ENCODE measurements at places on chromosomes 6 and 20.

DNA sequence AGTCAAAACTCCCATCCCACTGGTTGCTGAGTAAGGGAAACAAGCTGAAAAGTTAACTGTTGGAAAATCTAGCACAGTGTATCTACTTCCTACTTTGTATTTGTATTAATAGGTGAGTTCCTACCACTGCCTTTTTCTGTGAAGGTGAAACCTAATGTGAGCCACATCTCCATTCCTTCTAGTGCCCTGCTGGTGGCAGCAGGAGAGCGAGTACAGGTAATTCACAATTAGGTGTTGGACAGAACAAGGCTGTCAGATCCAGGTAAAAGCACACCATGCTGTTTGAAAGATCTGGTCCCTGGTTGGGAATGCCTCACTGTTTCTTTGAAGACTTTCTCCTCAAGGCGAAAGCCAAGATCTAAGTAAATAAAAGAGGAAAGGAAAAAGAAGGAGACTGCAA is 528.4 kb downstream of the PKHD1 start:
- no peak for DNase-seq

GRCh38 chr20:14197097-14197496 is 140.3 kb downstream of the FLRT3 start:
- DNase-seq: no peak

DNA sequence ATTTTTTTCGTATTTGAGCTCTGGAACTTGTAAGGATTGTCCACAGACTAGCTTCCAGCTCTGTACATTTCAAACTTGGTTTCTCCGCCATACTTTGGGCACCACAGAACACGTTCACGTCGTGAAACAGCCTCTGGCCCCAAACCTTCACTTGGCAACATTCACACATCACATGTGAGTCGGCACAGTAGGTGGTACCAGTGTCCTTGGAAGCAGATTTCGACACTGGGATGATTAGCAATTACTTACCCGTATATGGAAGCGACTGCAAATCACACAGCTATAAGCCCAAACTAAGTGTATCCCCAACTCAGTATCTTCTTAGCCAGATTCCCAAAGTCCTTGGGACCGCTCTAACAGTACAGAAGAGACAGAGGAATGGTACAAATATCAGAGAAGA is 60.2 kb downstream of the MAFB start:
- DNase-seq: no peak

DNA sequence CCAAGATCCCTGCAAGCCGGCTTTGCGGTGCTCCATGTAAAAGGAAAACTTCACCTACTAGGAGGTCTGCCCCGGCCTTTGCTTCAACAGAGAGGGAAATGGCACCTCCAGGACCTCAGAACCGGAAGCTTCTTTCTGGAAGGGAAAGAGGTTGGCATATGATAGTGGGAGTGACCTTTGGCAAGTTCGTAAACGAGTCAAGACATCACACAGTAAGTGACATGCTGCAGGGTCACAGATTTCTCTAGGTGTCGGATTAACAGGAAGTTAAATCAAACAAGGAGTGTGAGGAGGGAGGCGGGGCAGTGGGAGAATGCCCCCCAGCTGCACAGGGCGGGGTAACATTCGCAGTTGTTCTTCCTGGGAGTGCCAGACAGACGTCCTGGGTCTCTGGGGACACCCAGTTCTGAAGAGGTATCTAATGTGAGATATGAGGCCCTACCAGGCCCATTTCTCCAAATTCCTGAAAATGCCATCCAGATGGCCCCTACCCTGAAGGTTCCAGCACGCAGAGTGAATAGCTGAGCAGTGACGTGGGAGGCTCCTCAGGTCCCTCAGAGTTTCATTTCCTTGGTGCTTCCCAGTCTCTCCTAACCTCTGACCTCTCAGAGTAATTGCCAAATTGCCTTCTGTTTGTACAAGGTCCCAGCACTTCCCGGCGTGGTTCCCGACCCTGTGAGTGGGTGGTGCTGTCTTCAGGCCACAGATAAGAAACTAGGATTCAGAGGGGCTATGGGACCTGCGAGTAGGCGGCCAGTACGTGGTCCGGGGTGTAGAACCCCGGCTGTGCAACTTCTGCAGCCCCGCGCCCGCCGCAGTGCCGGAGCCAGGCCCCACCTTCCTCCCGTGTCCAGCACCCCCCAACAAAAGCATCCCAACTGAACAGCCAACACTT is 1.9 kb downstream of the RRBP1 start:
- DNase-seq: peak; percentile 38

DNA sequence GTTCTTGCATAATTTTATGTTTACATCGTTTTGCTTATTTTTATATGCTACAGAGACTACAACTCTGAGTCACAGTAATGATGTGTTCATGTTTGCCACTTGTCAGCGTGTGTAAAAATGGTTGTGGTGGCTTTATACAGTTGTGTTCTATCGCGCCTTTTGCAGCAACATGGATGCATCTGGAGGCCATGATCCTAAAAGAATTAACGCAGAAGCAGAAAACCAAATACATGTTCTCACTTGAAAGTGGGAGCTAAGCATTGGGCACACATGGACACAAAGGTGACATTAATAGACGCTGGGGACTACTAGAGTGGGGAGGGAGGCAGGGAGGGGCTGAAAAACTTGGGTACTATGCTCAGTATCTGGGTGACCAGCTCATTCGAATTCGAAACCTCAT is 996 bp upstream of the SEC23B start:
- DNase-seq: no peak

GRCh38 chr6:44024574-44025219 is 102.6 kb downstream of the MRPL14 start:
- no peak for DNase-seq

DNA sequence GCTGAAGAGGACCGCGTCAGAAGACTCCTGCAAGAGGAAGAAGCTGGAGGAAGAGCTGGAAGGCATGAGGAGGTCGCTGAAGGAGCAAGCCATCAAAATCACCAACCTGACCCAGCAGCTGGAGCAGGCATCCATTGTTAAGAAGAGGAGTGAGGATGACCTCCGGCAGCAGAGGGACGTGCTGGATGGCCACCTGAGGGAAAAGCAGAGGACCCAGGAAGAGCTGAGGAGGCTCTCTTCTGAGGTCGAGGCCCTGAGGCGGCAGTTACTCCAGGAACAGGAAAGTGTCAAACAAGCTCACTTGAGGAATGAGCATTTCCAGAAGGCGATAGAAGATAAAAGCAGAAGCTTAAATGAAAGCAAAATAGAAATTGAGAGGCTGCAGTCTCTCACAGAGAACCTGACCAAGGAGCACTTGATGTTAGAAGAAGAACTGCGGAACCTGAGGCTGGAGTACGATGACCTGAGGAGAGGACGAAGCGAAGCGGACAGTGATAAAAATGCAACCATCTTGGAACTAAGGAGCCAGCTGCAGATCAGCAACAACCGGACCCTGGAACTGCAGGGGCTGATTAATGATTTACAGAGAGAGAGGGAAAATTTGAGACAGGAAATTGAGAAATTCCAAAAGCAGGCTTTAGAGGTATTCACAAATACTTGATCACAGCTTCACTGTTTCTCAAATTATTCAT is 8.9 kb upstream of the SNRNP48 start:
- DNase-seq: no peak

- peak; percentile 15 for DNase-seq
Observed at GRCh38 chr6:157194643-157195042, 128.7 kb downstream of the TMEM242 start.

- no peak for DNase-seq
Observed at GRCh38 chr6:131070061-131070460, 7.0 kb upstream of the EPB41L2 start.

DNA sequence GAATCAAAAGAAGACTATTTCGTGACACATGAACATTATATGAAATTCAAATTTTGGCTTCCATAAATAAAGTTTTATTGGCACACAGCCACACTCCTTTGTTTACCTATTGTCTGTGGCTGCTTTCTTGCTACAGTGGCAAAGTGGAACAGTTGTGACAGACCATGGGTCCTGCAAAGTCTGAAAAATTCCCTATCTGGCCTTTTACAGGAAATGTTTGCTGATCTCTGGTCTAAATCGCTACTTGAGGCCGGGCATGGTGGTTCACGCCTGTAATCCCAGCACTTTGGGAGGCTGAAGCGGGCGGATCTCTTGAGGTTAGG is 23.1 kb upstream of the PREX1 start:
- no peak for DNase-seq

DNA sequence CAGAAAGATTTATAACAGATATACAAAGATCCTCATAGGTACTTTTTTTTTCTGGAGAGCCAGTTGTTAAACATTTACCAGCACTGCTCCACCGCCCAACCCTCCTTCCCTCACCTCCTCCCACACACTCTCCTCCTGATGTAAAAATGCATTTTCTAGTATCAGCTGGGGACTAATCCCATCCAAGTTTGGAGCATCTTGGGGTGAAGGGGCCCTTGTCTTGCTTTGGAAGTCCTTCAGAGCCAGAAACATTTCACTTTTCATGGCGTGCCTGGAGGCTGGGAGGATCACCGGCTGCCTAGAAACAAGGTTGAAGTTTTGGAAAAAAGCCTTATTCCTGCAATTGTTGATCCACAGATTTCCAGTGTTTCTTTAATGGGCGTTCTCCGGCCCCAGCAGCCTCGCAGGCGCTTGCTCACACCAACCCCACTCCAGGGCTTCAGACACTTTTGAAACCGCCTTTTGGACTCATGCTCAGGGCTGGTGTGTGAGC is 165.1 kb upstream of the AFDN start:
- DNase-seq: no peak

DNA sequence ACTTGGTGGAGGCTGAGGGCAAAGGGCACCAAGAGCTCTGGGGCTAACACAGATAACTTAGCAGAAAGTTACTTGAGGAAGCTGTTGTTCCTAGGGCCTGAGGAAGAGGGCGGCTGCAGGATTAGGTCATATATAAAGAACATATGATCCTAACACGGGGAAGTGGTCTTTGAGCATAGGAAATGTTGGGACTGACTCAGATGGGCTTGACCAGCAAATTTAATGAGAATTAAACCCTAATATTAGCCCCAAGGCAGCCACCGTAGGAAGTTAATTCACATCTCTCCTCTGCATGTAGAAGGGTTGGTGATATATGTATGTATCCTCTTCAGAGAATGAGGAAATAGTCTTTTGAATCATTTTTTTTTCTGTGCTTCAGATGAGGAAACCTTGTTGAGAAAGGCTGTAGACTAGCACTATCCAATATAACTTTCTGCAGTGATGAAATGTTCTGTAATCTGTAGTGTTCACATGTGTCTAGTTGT is 9.2 kb upstream of the ZBTB9 start:
- no peak for DNase-seq

DNA sequence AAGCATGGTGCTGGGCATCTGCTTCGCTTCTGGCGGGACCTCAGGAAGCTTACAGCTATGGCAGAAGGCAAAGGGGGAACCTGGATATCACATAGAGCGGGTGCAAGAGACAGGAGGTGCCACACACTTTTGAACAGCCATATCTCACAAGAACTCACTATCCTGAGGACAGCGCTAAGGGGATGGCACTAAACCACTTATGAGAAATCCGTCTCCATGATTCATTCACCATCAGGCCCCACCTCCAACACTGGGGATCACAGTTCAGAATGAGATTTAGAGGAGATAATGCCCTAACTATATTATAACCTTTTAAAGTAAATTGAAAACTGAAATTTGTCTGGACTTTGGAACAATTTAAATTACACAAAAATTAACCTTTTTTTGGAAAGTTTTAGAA is 37.8 kb upstream of the SUMO4 start:
- DNase-seq: no peak

GRCh38 chr20:63080811-63081210 is 74.0 kb upstream of the BHLHE23 start:
- no peak for DNase-seq

GRCh38 chr6:106981926-106982325 is 7.4 kb upstream of the CD24 start:
- DNase-seq: no peak

- no peak for DNase-seq
Observed at GRCh38 chr6:17656092-17656491, 50.6 kb downstream of the NUP153 start.

DNA sequence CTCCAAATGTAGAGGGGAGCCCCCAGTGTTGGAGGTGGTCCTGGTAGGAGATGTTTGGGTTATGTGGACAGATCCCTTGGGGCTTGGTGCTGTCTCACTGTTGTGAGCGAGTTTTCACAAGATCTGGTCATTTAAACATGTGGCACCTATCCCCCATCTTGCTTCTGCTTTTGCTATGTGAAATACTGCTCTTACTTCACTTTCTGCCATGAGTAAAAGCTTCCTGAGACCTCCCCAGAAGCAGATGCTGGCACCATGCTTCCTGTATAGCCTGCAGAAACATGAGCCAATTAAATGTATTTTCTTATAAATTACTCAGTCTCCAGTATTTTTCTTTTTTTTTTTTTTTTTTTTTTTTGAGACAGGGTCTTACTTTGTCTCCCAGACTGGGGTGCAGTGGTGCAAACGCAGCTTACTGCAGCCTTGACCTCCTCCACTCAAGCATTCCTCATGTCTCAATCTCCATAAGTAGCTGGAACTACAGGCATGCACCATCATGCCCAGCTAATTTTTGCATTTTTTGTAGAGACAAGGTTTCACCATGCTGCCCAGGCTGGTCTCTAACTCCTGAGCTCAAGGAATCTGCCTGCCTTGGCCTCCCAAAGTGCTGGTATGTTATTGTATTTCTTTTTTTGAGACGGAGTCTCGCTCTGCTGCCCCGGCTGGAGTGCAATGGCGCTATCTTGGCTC is 177.1 kb downstream of the ALDH8A1 start:
- DNase-seq: no peak

- no peak for DNase-seq
Observed at GRCh38 chr20:33697129-33697528, 10.9 kb upstream of the E2F1 start.

- DNase-seq: no peak
Observed at GRCh38 chr20:2142649-2143048, 41.0 kb downstream of the STK35 start.

- no peak for DNase-seq
Observed at GRCh38 chr6:110933912-110934311, 24.6 kb upstream of the GTF3C6 start.

DNA sequence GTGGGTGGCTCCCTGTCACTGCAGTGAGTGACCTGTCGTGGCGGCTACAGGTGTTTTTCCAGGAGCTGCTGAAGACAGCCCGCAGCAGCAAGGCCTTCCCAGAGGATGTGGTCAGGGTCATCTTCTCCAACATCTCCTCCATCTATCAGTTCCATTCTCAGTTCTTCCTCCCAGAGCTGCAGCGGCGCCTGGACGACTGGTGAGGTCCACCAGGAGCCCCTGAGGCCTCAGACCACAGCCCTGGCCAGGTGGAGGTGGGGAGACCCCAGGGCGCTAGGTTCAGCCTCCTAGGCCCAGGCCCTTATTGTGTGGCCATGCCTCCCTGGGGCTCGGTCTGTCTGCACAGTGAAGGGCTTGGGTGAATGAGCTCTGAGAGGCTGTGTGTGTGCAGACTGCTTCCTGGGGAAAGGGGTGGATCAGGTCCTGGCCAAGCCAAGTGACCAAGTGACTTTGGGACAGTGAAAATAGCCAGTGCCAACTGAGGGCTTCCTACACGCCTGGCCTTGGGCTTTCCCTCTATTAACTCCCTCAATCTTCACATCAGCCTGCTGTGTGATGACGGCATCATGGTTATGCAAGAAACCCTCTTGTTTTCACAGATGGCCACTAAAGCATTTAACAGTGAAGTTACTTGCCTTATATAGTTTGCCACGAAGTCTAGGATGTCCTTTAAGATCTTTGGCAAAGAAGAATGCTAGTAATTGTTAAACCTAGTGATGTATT is 6.4 kb downstream of the FGD2 start:
- no peak for DNase-seq

Measured in CD4-positive, alpha-beta T cell treated with Interferon alpha-2 for 1 hour (primary cell).